ENCODE measurements at places on chromosomes 2 and 18.
A peak's percentile ranks its signal among the peaks of the same experiment; 100 is the strongest.

DNA sequence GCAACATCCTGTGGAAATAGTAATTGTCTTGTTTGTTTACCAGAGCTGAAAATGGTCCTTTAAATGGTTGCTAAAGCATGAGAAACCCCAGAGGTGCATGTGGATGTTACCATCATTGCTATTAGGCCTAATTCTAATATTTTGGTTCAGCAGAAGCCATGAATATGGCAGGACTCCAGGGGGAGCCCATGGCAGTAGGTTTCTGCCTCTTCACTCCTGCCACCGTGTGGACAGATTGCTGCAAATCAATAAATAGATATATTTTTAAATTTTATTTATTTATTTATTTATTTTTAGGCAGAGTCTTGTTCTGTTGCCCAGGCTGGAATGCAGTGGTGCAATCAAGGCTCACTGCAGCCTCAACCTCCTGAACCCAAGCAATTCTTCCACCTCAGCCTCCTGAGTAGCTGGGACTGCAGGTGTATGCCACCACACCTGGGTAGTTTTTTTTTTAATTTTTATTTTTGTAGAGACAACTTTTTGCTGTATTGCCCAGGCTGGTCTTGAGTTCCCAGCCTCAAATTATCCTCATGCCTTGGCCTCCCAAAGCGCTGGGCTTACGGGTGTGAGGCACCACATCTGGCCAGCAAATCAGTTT is 54.9 kb upstream of the CAPN13 start:
- DNase-seq, result peak; percentile 63

DNA sequence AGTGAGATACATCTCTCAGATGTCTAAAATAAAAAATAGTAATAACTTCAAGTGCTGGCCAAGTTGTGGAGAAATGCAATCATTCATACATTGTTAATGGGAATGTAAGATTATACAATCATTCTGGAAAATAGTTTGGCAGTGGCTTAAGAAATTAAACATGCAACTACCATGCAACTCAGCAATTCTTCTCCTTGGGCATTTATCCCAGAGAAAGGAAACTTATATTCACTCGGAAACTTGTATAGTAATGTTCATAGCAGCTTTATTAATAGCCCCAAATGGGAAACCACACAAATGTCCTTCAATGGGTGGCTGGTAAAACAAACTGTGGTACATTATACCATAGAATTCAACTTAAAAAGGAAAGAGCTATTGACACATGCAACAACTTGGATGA is 274.0 kb upstream of the SPRED2 start:
- no peak for DNase-seq

DNA sequence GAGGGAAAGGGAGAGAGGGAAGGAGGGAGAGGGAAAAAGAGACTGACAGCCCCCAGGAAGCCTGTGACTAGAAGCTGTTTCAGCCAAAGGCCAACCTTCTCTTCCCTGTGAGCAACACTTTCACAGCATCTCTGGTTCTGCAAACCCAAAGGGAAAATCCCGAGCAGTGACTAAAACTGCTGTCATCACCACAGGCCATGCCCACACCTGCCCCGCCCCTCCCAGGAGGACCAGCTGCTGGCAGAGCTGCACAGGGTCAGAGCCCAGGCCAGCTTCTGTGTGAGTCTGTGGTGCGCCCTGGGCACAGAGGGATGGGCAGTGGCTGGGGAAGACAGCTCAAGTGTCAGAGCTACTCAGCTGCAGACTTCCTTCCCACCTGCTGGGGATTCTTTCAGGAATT is 64.9 kb upstream of the OTOS start:
- DNase-seq, result no peak

DNA sequence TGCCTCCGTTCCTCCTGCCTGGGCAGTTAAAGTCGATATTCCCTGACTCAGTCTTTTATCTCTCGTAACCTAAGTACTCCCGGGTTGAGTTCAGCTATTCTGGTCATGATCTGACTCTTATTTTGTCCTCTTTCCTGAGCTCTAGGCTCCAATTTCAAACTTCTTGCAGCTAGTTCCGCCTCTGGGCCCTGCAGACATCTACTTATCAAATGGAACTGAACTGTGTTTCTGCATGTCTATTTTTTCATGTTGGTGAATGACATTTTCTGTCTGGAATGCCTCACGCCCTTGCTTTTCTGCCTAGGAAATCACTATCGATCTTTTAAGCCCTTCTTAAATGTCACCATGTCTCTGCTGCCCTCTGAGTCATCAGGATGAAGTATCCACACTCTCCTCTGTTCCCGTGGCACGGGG is 101.5 kb downstream of the VAPA start:
- no peak for DNase-seq

GRCh38 chr2:8153258-8153718 is 528.6 kb upstream of the ID2 start:
- no peak for DNase-seq

DNA sequence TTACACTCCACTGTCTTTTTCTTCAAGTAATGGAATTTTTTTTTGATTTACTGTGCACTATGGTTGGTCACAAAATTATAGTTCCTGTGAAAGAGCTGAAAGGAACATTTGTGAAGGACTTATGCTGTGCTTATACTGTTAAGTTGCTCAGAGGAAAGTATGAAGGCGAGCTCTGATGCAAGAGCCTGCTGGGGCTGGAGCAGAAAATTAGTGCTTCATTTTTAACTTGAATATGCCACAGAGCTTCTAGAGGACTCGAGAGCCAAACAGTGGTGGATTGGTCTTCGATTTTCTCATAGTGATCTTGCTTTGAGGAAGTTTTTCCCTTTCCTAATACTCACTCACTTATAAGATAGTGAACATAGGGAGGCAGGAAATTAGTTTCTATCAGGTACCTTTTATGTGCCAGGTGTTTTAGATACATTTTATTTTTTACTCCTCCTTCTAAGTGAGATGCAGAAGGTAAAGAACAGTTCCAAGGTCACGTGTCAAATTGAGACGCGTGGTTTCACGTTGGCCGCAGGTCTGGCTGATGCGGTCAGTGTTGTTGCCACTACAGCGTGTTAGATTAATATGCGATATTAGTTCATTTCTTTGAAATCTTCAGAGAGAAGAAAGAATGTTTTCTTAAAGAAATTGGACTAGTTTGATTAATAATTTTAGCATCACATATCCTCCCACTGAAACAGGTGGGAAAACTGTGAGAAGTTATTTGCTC is 20.2 kb downstream of the GATA6 start:
- no peak for DNase-seq

DNA sequence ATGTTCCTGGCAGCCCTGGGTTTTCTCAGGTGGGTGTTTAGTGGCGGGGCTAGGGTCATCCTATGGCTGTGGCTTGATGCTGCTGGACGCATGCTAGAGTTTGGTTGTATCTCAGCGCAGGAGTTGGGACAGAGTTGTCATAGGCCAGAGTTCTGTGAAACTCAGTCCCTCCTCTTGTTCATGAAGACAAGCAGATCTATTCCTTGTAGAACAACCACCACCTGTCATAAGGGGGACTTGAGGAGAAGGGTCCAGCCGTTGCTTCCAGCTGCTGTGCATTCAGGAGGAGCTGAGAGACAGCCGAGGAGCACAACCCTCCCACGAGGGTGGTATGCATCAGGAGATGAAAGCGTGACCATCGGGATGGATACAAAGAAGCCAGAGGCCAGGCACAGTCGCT is 26.4 kb downstream of the DCDC2C start:
- no peak for DNase-seq

DNA sequence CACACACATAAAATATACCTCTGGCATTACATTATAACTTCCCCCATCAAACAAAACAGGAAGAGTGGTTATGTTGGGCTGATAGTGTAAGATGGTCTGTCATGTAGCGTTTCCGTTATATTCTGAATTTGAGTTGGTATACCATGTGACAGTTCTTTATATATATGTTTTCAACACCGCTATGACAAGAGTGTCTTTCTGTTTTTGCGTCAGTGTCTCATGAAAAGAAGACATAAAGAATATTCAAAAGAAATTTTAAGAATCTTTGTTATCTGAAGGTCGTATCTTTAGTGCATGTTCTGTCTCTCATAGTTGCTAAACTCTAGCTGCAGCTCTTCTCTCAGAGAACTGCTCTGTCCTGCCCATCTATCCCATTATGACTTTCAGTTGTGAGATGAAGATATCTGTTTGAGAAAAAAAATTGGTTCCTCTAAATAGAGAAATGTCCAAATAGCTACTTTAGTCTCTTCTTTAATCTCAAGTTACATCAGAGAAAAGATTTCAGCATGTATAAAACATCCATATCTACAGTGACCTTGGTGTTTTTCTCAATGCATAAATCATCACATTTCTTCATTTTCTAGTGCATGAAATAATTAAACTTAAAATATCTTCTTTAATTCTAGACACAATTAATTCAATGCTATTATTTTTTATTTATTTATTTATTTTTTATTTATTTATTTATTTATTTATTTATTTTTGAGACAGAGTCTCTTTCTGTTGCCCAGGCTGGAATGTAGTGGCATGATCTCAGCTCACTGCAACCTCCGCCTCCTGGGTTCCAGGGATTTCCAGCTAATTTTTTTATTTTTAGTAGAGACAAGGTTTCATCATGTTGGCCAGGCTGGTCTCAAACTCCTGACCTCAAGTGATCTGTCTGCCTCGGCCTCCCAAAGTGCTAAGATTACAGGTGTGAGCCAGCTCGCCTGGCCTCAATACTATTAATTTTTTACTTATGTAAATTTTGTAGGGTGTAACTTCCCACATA is 24.3 kb upstream of the PSME4 start:
- no peak for DNase-seq

GRCh38 chr2:134639265-134639664 is 79.5 kb downstream of the TMEM163 start:
- DNase-seq, result no peak

GRCh38 chr2:160064916-160065315 is 2.5 kb upstream of the PLA2R1 start:
- DNase-seq, result no peak

GRCh38 chr2:201664334-201664733 is 21.0 kb upstream of the TMEM237 start:
- no peak for DNase-seq

- DNase-seq, result no peak
Observed at GRCh38 chr18:43952398-43952797, 675.1 kb upstream of the SYT4 start.

DNA sequence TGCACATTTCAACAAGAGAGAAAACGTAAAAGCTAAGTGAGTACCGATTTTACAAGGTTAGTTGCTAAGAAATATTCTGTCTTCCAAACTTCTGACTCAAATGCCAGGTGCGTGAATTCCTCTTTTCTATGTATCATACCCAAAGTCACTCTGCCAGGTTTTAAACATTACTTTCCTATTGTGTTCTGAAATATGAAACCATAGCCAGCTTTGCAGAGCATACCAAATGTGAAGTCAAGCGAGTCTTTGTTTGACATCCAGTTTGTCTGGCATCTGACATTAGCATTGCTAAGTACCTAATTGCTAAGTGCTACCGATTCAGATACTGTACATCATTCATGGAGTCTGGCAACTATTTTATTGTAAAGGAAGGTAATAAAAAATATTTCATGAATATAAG is 321.9 kb upstream of the GALNT5 start:
- peak; percentile 13 for DNase-seq

Data from left kidney (tissue), 8 donors.